ENCODE measurements at places on chromosomes 16 and 17.

DNA sequence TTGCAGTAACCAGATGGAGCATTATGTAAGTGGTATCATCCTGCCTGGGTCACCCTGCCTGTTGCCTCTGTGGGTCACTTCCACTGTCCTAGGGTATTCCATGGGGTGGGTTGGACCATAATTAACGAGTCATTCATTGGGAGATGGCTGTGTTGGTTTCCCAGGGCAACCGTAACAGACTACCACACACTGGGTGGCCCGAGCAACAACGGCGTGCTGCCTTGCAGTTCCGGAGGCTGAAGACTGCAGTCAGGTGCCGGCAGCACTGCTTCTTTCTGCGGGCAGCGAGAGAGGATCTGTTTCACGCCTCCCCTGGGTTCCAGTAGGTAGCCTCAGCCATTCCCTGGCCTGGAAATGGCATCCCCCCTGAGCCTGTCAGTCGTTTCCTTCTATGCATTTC, 28.9 kb upstream of the CMIP start:
- DNase-seq, result no peak

DNA sequence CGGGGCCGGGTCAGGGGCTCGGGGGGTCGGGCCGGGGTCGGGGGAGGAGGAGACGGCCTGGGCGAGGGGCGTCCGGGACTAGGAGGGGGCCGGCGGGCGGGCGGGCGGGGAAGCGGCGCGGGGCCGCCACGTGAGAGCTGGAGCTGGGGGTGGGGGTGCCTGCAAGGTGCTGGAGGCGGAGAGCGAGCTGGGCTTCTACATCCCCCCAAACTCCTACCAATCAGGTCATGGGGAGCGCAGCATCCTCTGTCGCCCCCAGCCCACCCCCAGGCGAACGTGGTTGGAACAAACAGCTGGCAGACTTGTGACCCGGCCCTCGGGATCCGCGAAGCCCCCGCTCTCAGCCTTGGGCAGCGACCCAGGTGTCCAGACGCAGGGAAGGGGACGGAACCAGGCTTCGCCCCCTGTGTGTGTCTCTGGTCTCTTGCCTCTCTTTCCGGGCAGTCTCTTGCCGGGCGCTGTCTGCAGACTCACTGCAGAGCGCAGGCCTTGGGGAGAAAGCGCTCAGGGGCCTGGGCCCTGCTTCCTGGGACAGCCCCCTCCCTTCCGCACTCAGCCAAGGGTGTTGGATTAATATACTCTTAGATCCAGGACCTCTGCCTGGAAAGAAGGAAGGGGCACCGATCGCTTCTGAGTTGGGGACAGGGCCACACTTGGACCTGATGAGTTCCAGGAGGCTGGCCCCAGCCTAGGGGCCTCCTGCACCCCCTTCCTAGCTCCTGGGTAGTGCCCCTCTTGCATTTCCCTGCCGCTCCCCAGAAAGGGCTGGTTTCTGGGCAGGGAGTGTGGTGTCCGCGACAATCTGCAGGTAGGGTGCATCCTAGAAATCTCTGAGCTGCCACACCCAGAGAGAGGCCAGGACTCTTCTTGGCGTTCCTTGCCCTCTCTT, 722 bp downstream of the RASL10B start:
- DNase-seq, result no peak

DNA sequence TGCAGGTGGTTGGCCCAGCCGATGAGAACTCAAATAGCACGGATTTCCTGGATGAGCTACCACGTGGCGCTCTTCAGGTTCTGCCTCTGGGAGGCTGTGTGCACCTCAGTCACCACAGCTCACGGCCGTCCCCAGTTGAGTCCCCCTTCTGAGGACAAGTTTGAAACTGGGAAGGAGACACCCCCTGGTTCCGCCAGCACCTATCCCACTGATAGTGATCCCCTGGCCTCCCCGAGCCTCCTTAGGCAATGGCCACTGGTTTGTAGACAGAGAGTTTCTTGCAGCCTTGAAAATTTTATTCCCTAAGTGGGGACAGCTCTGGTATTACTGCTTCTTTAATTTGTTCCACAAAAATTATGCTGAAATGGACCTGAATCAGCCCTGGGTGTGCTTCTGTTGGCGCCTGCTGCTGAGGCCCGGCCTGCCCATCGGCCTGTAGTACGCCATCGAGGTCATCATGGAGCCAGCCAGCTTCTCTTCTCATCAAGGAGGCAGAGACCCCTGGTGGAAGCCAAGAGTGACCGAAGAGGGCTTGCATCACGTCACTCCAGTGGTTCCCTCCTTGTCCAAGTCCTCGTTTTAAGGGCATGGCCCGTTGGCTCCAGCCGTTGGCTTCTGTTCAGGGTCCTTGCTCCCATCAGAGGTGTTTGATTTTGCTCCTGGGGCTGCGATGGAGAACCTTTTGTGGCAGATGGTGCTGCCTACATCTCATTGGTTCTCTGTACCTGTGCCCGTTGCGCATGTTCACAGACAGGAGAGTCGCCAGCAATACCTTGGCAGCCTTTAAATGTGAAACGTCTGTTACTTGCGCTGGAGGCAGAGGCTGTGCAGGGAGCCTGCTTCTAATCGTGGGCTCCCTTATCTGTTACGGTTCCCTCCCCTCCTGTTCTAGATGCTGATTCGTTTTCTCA, 9.3 kb downstream of the SMCR8 start:
- no peak for DNase-seq

DNA sequence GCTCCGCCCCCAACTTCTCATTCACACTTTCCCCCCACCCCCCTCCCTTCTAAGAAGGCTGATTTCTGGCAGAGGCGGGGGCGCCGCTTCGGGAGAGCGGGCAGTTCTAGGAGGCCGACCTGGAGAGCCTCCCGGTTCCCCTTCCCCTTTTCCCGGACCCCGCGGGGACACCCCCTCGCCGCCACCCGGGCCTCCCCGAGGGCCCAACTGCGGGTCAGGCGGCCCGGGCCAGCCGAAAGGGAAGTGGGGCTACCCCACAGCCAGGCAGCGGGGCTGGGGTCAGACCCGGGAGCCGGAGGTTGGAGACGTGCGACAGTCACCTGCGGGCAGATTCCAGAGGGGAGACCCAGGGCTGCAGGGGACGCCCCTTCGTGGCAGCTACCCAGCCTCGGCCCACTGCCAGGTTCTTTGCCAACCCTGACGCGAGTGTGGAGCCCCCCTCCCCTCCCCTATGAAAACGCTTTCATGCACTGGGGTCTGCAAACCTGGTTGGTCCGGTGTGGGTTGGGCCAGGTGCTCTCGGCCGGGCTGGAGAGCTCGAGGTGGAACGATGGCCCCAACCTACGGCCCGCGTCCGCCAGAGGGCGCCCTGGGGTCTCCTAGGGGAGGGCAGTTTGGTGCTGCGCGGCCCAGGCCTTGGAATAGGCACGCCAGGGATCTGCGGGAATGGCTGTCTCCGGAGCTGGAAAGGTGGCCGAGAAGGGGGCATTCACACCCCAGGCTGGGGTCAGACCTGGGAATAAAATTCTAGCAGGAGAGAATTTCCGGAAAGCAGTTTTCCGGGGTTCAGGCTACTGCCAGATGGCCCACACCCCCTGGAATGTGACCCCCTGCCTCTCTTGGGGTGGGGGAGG, 721 bp upstream of the SOCS3 start:
- no peak for DNase-seq

DNA sequence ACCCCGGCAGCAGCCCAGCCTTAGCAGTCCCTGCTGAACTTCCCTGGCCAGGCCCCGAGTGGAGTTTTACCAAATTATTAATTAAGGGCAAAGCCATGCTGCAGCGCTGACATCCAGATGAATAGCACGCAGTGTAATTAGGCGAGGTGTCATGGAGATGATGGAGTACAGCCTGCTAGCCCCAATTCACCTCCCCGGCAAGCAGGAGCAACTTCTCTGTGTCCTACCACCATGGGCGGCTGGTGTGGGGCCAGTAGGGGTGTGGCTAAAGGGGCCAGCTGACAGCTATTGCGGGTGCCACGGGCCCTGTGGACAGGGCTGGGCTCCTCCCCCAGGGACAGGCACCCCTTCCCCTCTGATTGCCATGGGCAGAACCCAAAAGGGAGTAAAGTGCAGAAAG, 24.5 kb downstream of the ENDOV start:
- no peak for DNase-seq

- DNase-seq, result no peak
Observed at GRCh38 chr16:85423631-85424030, 189.5 kb upstream of the GSE1 start.

DNA sequence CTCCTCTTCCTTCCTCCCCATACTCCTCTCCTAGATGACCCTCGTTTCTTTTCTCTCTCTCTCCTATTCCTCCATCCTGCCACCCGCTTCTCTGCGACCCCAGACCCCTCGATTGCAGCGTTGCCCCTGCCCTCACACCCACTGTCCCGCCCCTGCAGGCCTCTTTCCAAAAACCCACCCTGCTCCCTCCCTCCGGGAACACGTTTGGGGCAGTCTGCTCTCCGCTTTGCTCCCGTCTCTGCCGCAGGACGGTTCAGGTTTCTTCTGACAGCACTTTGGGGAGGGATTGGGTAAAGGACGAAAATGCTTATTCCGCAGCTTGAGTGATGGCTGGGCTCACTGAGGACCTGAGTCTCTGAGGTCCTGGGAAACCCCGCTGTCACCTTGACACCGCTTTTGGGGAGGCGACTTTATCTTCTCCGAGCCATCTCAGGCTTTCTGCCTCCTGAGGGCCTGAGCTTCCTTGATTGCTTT, 690 bp downstream of the NDE1 start:
- DNase-seq, result no peak

DNA sequence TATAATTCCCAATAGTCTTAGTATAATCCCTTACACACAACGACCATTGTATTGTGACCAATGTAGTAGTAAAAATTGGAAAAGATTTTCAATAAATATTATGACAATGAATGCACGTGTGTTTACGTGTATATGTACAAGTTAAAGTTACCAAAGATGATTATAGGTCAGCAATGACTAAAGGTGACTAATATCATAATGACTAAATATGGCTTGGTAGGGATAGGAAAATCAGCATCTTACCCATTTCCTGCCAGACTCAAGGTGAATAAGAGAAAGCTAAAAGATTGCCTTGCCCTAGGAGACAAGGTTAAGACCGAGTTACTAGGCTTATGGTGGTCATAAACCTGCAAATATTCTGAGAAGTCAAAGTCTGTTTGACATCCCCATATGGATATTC, 34.4 kb downstream of the CPD start:
- DNase-seq, result no peak

GRCh38 chr16:65572156-65572555, 450.3 kb upstream of the CDH11 start:
- DNase-seq, result no peak

GRCh38 chr17:72839131-72839725, 253.3 kb downstream of the SLC39A11 start:
- DNase-seq, result no peak

DNA sequence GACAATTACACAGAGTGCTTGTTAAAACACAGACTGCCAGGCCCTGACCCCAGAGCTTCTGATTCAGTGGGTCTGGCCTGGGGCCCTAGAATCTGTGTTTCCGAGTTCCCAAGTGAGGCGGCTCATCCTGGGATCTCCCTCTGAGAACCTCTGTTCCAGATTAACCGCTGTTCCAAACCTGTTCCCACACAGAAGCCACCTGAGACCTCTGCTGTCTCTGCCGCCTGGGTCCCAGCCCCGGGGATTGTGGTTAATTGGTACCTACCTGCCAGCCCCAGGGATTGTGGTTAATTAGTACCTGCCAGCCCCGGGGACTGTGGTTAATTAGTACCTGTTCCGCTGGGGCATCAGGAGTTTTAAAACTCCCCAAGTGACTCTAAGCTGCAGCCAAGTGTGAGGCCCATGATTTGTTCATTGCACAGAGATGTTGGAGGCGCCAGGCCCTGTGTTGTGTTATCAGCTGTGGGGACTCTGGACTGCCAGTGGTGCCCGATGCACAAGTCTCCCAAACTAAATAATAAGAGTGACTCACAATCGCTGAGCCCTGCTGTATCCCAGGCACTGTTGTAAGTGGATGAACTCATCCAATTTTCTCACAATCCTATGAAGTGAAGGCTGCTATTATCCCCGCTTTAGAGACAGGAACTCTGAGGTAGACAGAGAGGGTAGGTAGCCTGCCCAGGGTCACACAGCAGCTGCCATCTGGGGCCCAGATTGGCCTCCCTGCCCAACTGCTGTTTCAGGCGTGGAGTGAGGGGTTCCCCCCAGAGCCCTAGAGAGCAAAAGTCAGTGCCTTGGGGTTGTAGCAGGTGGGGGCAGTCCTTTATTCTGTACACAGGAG, 219.7 kb downstream of the IRF8 start:
- no peak for DNase-seq

DNA sequence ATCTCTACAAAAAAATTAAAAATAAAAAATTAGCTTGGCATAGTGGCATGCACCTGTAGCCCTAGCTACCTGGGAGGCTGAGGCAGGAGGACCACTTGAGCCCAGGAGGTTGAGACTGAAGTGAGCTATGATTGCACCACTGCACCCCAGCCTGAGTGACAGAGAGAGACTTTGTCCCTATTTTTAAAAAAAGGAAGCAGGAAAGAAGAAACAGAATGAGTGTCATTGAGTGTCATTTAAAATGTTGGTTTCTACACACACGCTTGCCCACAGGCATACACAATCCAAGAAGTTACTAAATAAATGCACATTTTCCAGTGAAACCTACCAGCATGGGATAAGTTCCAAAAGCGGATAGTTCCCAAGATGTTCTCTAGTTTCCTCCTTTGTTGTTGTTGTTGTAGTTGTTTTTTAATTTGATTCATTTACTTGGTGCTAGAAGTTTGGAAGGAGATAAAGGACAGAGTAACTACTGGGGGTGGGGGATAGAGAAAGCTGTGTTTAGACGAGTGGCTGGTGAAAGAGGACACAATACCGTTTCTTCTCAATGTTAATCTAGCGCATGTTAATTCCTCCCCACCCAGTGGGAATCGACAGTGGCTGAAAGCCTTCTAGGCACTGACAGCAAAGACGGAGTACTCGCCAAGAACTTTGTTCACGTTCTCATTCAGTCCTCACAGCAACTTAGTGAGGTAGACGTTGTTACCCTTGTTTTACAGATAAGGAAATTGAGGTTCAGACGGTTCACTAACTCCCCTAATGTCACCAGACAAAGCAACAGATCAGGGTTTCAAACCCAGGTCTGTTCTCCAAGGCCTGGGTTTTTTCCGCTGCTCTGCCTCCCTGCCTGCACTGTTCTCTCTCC, 17.3 kb downstream of the MRPS23 start:
- DNase-seq, result no peak

GRCh38 chr16:78916928-78917545, 683.5 kb downstream of the MAF start:
- DNase-seq, result no peak

DNA sequence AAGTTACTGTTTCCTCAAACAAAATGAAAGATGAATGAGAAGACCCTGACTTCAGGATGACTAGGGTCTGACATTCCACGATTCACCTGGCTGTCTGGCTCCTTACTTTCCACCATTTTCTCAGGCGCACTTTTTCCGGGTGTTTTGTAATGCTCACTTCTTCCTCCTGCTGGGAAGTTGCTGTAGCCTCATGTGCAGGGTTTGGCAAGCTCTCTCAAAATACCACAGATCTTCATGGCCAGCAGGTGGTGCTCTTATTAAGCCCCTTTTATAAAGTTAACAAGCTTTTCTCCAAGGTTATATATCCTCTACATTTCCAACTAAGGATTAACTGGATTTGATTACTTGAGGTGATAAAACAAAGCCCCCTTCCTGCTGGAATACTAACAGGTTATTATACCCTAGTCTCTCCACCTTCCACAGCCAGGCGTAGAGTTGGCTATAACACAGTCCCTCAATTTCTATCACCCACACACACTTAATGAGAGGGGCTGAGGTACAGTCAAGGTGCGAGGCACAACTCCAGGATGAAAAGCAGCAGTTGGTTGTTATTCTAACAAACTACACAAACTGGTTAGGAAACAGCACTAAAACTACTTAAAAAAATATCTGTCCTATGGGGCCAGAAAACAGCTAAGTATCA, 45.4 kb downstream of the STH start:
- peak; percentile 54 for DNase-seq

- DNase-seq, result no peak
Observed at GRCh38 chr16:10895053-10895946, 18.3 kb downstream of the CIITA start.

Data from NCI-H2081 treated with DMSO at 0.1 percent for 48 hours (cell line).